IPS-NIHi11 (cell line): ENCODE measurements at places on chromosomes 5 and 9.

- DNase-seq = no peak
These were observed 101.4 kb downstream of the PPARGC1B start for GRCh38 chr5:149831492-149831891.

DNA sequence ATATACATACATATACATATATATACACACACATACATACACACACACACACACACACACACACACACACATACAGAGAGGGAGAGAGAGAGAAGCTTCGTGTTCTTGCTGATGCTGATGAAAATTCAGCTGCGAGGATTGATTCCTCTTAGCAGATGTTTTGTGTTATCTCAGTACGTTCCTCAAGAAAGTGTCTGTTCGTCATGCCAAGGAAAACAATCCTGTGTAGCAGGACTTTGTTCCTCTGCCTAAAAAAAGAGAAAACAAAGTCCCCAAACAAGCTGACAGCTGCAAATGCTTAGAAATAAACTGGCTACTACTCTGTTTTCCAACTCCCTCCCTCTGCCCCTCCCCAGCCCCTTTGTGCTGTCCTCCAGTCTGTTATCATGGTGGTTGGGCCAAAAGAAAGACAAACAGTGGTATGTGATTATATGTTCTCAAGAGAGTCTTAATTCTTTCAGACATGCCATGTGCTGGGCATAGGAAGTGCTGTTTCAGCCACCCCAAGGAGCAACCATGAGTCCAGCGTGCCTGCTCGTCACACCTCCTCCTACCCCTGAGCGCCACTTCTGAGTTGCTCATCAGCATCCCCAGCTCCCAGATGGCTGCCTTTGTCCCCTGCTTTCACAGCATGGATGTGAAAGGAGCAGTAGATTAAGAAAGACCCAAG lies 71.5 kb upstream of the EQTN start:
- no peak for DNase-seq

GRCh38 chr5:1557114-1557873 lies 33.5 kb upstream of the LPCAT1 start:
- no peak for DNase-seq

- no peak for DNase-seq
These were observed 73.5 kb downstream of the ZNF618 start for GRCh38 chr9:113949571-113950078.

- no peak for DNase-seq
These were observed 18.3 kb downstream of the NDUFS6 start for GRCh38 chr5:1819458-1819857.

- DNase-seq = no peak
These were observed 61.5 kb upstream of the NUDT12 start for GRCh38 chr5:103624035-103624480.

- DNase-seq = no peak
These were observed 4.6 kb upstream of the SERINC5 start for GRCh38 chr5:80260461-80260860.

DNA sequence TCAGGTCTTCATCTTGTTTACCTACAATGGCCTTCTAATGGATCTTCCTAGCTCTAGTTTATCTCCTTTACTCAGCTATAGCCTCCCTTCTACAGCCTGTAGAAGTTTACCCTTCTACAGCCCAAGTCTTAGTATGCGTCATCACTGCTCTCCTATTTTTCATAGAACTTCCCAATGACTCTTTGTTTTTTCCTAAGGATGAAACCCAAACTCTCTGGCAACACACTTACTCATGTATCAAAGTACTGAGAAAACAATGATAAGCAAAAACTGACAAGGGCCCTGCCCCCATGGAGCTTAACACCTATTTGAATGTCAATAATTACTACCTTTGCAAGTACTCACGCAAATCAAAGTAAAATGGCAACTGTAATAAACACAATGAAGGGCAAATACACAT lies 33.7 kb downstream of the LEAP2 start:
- DNase-seq = no peak

DNA sequence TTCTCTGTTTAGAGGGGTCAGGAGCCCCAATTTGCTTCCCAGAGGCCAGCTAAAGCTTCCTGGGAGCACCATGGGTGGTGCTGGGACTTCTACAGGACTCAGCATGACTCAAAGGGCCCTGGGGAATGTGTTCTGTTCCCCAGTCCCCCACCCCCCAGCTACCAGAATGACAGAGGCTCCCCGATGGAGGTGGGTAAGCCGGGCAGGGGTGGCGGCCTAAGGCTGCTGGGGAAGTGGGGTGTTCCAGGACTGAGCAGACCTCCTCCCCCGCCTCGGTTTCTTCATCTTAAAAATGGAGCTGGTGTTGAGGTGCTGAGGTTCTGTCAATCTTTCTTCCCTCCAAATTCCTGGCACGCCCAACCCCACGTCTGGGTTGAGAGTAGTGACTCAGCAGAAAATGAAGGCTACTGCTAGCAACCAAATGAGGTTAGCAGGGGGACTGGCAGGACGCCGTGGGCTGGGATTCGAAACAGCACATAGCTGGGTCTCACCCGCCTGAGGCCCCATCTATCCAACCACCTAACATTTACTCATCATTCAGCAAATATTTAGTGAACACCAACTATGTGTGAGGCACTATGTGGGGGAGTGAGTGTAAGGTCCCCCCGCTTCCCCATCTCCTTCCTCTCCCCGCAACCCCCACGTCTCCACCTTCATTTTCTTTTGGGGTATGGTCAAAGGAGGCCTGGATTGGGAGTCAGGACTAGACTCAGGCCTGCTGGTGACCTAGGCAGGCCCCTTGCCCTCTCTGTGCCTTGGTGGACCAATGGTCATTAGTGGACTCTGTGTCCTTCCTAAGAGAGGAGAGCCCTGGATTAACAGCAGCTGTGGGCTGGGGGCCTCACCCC lies 50.2 kb downstream of the C9orf50 start:
- peak; percentile 46 for DNase-seq

DNA sequence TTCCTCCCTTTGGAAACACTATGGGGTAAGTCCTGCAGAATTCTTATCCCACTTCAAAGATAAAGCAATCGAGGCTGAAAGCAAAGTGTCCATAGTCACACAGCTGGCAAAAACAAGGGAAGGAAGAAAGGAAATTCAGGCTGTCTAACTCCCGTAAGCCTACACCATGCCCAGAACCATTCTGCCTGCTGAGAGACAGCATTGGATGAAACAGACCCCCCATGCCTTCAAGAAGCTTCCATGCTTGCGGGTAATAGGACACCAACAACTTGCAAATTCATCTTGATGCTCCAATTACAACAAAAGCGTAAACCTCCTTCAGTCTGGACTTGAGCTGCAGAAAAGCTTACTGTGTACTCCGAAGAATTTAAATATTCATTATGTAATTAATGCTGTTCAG lies 181.1 kb upstream of the WWC1 start:
- peak; percentile 42 for DNase-seq

GRCh38 chr5:55758231-55758630 lies 20.4 kb downstream of the DDX4 start:
- no peak for DNase-seq

- DNase-seq = no peak
These were observed 1.3 kb upstream of the REEP5 start for GRCh38 chr5:112923148-112923917.

- no peak for DNase-seq
These were observed 136.6 kb upstream of the EPB41L4A start for GRCh38 chr5:112555691-112556090.

DNA sequence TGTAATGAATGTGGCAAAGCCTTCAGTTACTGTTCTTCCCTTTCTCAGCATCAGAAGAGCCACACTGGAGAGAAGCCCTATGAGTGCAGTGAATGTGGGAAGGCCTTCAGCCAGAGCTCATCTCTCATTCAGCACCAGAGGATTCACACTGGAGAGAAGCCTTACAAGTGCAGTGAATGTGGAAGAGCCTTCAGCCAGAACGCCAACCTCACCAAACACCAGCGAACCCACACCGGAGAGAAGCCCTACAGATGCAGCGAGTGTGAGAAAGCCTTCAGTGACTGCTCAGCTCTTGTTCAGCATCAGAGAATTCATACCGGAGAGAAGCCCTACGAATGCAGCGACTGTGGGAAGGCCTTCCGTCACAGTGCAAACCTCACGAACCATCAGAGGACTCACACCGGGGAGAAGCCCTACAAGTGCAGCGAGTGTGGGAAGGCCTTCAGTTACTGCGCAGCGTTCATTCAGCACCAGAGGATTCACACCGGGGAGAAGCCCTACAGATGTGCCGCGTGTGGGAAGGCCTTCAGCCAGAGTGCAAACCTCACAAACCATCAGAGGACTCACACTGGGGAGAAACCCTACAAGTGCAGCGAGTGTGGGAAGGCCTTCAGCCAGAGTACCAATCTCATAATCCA lies 6.8 kb downstream of the RPL12 start:
- no peak for DNase-seq
